Fibroblast of upper back skin (primary cell): ENCODE measurements at places on chromosomes 6 and 20.

DNA sequence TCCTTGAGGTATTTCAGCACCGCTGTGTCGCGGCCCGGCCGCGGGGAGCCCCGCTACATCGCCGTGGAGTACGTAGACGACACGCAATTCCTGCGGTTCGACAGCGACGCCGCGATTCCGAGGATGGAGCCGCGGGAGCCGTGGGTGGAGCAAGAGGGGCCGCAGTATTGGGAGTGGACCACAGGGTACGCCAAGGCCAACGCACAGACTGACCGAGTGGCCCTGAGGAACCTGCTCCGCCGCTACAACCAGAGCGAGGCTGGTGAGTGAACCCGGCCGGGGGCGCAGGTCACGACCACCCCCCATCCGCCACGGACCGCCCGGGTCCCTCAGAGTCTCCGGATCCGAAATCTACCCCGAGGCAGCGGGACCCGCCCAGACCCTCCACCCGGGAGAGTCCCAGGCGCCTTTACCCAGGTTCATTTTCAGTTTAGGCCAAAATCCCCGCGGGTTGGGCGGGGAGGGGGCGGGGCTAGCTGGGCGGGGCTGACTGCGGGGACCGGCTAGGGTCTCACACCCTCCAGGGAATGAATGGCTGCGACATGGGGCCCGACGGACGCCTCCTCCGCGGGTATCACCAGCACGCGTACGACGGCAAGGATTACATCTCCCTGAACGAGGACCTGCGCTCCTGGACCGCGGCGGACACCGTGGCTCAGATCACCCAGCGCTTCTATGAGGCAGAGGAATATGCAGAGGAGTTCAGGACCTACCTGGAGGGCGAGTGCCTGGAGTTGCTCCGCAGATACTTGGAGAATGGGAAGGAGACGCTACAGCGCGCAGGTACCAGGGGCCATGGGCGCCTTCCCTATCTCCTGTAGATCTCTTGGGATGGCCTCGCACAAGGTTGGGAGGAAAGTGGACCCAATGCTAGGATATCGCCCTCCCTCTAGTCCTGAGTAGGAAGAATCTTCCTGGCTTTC is 693 bp downstream of the HLA-F start:
- no peak for DNase-seq

DNA sequence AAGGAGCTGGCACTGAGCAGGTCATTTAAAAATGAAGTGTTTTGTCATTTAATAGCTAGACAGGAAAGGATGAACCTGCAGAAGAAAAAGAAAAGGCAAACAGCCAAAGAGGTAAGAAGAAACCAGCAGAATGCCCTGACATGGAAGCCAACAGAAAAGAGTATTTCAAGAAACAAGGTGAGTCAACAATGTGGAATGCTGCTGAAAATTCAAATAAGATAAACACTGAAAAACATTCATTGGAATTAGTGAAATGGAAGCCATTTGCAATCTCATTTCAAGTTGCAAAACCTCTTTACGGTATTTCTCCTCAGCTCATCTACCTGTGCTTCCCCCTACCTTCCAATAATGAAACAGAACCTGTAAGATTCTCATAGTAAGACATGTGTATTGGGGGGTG is 59.6 kb downstream of the RWDD2A start:
- DNase-seq: peak; percentile 65

- no peak for DNase-seq
These were observed 31.7 kb downstream of the KCNS1 start for GRCh38 chr20:45069261-45069660.

DNA sequence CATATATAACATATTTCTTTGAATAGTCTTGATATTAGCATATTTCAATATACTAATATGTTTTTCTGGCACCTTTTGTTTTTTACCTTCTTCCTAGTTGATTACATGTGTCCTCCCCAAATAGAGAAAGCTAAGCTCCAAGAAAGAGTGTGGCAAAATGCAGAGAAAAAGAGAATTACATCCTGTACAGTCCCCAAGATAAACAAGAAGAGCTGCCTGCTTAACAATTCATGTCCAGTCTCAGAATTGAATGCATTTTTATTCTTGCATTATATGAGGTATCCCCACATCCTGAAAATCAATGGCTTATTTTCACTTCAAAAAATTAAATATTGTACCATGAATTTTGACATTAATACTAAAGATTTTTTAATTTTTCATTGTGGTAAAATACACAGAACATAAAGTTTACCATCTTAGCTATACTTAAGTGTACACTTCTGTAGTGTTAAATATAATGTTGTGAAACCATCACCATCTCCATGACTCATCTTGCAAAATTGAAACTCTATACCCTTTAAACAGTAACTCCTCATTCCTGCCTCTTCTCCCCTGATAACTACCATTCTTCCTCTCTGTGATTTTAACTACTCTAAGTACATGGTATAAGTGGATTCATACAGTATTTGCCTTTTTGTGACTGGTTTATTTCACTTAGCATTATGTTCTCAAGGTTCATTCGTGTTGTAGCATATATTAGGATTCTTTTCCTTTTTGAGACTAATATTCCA is 490.3 kb downstream of the COL12A1 start:
- DNase-seq: peak; percentile 75

- DNase-seq: no peak
These were observed 28.0 kb upstream of the PHACTR3 start for GRCh38 chr20:59576216-59576953.

GRCh38 chr6:150692604-150693003 is 92.9 kb downstream of the PLEKHG1 start:
- DNase-seq: no peak

DNA sequence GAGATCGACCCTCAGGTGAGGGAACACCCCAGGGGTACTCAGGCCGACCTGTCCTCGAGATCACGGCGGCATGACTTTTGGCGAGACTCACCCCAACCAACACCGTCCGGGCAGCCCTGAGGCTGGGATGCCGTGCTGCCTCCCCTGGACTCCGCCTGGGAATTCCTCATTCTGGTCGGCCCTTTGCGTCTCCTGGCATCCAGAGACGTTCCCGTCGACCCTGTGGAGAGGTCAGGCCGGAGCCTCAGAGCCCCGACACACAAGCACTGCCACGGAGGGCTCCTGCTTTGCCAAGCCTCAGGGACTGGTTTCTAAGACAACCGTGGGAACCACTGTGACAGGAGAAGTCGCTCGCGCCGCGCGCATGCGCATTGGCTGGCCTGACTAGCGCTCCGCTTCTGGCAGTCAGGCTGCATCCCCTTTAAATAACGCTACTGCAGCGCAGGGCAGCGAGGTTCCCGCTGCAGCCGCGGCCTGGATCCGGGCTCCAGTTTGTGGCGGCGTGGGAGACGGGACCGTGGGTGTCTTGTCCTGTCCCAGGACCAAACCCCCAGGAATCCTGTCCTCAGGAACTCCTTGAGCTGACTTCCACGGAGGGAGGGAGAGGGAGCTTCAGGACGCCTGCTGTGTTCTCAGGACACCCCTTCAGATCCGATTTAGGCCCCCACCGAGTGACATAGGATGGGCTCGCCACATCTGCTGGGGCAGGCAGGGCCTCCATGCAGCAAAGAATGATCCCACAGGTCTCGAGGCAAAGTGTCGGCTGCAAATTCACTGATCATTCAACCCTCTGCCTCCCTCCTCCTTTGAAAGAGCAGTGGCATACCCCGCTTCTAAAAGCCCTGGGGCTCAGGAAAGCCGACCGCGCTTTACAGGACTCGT is 163.2 kb upstream of the ZNF337 start:
- DNase-seq: peak; percentile 56

DNA sequence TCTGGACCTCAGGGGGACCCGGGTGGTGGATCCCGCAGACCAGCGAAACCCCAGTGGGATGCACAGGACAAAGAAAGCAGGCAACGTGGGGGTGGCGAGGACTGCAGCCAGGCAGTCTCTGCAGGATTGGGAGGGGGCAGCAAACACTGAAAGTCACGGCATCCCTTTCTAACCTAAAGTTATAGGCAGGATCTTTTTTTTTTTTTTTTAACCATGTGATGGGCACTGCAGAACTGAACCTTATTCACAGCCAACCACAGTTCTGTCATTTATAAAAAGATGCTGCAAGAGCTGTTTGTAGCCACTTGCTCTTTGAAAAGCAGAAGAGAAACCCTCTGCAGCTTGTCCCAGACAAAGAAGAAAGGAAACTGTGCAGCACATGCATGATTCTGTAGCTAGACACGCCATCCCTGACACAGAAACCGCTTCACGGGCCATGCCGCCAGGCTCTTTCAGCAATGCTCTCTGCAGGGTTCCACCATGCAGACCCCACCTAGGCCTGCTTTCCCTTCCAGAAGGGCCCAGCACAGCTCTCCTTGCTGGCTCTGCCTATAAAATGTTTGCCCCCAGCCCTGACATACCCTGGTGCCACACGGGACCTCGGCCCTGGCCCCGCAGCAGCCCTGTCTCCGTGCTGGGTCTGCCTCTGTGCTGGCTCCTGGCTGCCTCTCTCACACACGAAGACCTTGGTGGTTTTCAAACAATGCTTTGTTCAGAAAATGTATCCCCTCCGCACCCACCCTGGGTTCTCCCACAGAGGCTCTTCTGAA is 70.8 kb downstream of the PYGB start:
- no peak for DNase-seq

GRCh38 chr6:34248198-34248726 is 544 bp downstream of the SMIM29 start:
- DNase-seq: no peak

GRCh38 chr6:154738551-154738961 is 5.3 kb downstream of the SCAF8 start:
- no peak for DNase-seq

GRCh38 chr6:105993341-105994117 is 92.6 kb upstream of the PRDM1 start:
- DNase-seq: no peak

GRCh38 chr6:47680051-47680450 is 18.3 kb upstream of the ADGRF4 start:
- no peak for DNase-seq

DNA sequence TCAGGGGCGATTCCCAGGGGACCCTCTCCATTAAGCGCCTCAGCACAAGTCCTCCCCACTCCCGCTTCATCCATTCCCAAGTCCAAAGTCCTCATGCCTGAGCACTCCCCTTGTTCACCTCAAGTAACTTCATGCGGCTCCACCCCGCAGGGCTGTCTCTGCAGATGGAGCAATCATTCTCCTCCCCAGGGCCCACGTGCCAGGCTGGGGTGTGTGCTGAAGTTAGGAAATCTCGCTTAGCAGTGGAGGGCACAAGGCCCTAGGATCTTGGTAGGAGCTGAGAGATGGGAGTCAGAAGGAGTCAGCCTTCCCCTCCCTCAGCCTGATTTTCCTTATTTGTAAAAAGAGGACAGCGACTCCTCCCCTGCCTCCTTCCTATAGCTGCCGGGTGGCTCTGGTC is 3.5 kb downstream of the TGM3 start:
- no peak for DNase-seq

GRCh38 chr20:43910564-43910963 is 4.1 kb upstream of the TOX2 start:
- no peak for DNase-seq
